Fibroblast of the aortic adventitia (primary cell): ENCODE measurements at places on chromosomes 5 and 9.

DNA sequence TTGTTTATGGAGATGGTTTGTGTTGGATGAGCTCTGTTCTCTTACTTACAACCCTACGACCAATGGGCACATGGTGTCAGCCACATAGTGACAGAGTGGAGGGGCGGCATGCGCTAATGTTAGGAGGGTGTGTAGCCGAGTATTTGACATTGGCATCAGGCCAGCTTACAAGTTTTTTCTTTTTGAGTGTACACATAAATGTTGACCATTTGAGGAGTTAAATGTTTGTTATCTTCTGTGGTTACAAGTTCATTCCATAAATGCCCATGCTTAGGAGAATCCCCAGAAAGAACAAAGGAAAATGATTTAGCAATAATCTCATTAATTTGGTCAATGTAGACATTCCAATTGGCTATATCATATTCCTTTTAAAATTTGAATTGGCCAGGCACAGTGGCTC is 180.1 kb upstream of the ELL2 start:
- peak; percentile 48 for DNase-seq

- DNase-seq: no peak
Measured at GRCh38 chr5:81363093-81363871, 30.7 kb downstream of the ACOT12 start.

DNA sequence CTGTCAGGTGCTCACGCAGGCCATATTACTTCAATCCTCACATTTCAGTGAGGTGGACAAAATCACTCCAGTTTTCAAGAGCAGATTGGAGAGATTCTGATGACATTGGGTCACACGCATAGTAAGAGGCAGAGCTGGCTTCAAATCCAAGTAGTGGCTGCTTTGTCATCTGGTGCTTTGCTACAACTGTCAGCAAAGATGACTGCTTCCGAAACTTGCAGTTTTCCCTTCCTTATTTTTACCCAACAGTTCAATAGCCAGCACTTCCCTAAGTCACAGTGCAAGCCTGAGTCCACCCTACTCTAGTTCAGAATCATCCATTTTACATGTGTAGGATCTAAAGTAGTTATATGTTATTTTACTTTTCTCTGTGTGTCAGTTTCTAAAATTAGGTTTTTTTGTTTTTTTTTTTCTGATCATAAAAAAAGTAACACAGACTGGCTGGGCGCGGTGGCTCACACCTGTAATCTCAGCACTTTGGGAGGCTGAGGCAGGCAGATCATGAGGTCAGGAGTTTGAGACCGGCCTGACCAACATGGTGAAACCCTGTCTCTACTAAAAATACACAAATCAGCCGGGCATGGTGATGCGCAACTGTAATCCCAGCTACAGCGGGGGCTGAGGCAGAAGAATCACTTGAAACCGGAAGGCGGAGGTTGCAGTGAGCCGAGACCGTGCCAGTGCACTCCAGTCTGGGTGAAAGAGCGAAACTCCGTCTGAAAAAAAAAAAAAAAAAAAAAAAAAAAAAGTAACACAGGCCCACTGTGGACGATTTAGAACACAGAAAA is 49.6 kb downstream of the ANKDD1B start:
- no peak for DNase-seq

DNA sequence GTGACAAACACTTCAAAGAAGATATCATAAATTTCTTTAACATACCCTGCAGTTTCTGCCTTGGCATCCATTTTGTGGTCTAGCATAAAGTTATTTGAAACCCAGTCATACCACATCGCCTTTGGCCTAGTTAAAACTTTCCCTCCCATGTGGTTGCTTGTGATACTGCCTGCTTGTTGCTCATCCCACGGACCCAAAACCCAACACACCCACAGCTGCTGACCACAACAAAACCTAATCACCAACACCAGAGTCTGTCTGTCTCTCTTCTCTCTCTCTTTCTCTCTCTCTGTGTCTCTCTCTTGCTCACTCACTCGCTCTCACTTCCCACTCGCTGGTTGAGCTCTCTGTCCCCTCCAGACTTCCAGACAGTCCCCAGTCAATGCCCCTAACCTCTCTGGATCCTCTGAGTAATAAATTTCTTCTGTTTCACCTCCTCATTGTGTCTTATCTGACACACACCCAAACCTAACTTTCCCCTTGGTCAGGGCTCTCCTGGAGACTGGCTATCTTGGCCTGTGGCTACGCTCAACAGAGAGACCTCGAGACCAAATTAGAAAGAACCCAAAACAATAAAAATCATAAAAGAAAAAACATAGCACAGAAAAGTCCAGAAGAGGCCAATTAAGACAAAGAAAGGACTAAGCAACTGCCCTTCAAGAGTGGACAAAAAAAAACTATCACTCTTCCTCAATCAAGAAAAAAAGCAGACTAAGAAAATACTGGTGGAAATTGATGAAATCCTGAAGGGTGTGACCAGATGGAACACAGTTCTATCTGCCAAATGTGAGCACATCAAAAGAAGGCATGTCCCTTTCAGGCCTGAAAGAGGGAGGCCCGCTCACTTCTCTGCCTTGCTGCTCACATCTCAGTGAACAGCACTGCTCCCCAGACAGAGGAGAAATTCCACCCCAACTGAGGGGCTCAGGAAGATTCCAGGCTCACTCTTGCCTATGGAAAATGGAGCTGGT is 41.5 kb downstream of the TTLL11 start:
- DNase-seq: peak; percentile 18

- DNase-seq: no peak
Measured at GRCh38 chr5:167633114-167633513, 658.3 kb upstream of the WWC1 start.
